ENCODE measurements at places on chromosomes 16 and 17.

DNA sequence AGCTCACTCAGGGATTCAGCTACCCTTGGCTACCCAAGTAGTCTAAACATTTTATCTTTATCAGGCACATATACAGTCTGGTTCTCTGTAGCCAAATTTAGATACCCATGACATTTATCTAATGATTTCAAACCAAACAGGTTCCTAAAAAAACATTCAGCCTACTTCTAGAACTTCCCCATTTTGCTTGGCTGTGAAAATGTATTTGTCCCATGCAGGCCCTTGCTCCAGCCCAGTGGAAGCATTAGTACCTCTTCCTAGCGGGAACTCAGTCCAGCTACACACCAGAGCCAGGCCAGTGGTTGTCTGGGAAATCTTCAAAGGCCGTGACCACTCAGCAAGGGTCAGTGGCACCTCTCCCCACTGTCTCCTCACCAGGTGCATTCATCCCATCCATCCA lies 26.2 kb upstream of the NAGLU start:
- no peak for DNase-seq

DNA sequence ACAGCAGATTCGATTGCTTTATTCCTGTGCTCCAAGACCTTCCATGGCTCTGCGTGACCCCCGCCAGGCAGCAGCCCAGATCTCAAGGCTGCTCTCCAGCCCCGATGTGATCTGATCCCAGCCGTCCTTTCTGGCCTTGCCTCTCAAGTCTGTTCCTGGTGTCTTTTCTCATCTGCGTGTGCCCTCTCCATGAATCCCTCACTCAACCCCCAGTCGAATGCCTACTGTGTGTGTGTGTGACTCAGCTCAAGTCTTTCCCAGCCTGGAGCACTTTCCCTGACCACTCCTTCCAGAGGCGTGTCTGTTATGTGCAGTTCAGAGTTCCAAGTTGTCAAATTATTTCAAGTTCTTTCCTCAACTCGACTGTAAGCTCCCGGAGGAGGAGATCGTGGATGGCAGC lies 64.0 kb downstream of the MRM1 start:
- DNase-seq, result no peak

- DNase-seq, result no peak
Observed at GRCh38 chr17:36929851-36930582, 7.3 kb upstream of the LHX1 start.

- no peak for DNase-seq
Observed at GRCh38 chr16:15970202-15970601, 20.8 kb downstream of the ABCC1 start.

GRCh38 chr16:78493573-78493972 lies 394.1 kb downstream of the WWOX start:
- DNase-seq, result no peak

DNA sequence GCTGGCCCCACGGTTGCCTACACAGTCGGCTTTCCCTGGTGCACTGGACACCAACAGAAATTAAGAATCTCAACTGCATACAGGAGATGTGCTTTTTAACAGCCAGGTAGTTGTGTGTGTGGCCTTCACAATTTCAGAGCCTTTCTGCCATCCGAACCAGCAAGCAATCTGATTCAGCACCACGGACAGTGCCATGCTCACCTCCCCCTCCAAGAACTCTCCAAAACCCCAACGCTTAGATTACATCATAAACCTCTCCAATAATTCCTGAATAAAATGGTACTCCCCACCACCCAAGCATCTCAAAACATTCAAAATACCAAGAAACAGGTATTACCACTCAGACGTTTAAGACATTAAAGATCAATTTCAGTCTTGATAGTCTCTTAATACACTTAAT lies 31.8 kb downstream of the USP7 start:
- DNase-seq, result peak; percentile 54

- peak; percentile 61 for DNase-seq
Observed at GRCh38 chr17:68777243-68777855, 176.2 kb upstream of the FAM20A start.

DNA sequence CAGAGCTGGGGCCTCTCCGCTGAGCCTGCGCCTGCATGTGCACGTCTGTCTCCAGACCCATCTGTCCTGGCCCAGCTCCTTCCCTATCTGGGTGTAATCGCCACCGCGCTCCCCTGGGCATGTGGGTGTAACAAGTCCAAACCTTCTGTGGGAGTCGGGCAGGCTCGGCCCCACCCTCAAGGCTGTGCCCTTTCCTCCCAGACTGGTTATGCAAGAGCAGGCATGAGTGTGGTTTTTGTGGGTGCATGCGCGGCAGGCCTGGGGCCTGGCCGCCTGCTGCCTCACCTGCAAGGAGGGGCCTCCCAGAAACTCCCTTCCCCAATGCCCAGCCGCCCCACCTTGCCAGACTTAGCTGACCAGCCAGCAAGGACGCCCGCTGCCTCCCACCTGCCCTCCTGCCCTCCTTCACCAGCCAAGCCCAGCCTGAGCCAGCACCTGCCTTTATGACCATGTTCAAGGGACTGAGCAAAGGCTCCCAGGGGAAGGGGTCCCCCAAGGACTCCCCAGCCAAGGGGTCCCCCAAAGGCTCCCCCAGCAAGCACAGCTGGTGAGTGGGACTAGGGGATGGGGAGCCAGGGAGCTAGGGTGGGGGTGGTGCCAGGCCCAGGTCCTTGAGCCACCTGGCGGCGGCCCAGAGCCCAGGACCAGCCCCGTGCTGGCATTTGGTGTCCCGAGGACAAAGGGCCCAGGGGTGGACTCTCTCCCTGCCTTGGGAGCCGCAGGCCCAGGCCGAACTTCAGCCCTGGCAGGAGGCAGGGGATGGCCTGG lies at the start of gene EVPLL:
Gene EVPLL, plus strand, starts transcription at position 342 of the 768 bp plus-strand sequence. CDS start 3,160 bp downstream, outside the sequence.
- DNase-seq, result no peak

- DNase-seq, result no peak
Observed at GRCh38 chr16:24580665-24581064, 41.3 kb downstream of the RBBP6 start.

- DNase-seq, result no peak
Observed at GRCh38 chr16:31700200-31700529, 172.5 kb downstream of the AHSP start.

DNA sequence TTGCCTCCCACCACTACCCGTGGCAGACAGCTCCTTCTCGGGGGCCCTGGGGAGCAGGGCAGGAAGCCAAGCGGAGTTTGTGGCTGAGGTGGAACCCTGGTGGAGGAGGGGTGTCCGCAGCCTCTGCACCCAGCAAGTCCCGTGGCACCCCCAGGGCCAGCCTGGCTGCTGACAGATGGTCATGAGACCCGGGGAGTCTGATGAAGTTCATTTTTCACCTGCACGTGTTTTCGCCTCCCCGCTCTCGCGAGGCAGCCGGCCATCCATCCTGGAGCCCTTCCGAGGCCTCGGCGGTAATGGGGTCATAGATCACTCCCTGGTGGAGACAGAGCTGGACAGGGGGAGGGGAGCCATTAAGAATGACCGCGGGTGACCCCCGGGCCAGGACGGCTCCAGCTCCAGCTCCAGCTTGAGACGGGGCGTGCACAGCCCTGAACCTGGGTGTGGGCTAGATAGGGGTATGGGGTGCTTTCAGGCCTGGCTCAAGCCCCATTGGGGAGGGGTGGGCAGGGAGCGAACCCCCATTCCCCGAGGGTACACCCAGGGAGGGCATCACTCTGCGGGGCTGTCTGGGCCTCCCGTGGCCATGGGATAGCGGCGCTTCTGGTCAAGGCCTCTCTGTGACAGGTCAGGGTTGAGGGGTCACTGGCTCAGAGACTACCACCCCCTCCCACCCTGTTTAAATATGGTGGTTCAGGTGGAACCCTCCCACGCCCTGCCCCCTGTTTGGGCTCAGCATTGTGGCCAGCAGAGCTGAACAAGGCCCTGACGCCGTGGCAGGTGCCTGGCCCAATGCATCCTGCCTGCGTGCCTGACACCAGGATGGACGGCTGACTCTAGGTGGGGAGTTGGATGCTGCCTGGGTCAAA lies 227.4 kb upstream of the GSE1 start:
- DNase-seq, result no peak

GRCh38 chr17:40442392-40443195 lies 656 bp upstream of the IGFBP4 start:
- no peak for DNase-seq

DNA sequence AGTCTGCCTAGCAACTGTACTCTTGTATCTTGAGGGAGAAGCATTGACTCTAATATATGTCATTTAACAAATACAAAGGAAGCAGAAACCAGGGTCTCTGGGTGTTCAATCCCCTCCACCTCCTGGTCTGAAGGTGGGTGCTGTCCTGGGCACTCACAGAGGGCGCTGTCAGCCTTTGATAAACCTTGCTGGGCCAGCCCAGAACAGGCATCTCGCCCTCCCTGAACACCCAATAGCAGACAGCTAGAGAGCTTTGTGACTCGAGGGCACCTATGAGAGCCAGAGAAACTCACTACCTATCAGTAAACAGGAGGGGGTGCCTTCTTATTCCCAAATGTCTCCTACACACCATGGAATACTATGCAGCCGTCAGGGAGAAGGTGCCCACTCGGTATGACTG lies 6.4 kb upstream of the PIPOX start:
- DNase-seq, result no peak

DNA sequence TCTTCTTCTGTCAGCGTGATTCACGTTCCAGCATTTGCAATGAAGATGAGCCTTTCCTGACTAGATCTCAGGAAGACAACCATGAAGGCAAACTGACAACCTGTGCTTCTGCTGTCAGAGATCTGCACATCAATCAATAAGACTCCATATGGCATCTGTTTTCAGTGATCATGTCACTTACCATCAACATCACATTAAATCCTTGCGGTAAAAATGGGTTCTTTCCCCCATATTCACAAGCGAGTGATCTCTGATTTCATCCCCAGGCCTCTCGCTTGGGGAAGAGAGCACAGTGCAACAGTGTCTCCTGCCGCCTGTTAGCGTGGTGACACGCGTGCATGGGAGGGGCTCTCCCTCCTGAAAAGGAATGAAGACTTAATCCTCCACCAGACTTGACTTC lies 11.1 kb downstream of the NACA2 start:
- DNase-seq, result no peak

- no peak for DNase-seq
Observed at GRCh38 chr16:25390761-25391160, 133.1 kb upstream of the ZKSCAN2 start.

DNA sequence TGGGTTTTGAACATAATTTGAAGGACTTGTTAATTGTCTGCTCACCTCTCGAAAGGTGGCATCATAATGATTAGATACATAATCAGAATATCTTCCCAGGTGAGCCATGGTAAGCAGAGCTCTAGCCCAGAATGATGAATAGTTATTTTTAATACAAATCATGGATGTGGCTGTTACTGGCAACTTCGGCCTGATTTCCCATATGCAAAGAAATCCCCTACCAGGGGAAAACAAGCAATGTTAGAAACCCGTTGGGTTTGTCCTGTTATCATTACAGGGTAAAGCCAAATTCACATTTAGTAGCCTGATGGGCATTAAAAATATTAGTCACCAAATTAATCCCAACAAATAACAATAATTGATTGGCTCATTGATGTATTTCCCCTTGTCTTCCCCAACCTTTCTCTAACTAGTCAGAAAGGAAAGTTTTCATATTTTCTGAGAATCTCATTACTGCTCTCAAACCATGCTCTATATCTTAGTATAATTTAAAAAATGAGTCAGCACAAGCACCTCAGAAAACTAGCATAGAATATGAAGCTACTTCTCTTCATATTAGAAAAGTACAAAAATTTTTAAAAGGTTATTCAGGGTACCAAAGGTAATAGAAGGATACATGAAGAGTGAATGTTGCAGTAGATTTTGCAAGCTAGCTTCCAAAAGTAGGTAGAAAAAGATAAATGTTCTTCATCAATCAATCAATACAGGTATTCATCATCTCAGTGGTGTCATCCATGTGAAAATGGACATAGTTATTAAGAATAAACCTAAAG lies 5.0 kb downstream of the STAT5B start:
- no peak for DNase-seq

DNA sequence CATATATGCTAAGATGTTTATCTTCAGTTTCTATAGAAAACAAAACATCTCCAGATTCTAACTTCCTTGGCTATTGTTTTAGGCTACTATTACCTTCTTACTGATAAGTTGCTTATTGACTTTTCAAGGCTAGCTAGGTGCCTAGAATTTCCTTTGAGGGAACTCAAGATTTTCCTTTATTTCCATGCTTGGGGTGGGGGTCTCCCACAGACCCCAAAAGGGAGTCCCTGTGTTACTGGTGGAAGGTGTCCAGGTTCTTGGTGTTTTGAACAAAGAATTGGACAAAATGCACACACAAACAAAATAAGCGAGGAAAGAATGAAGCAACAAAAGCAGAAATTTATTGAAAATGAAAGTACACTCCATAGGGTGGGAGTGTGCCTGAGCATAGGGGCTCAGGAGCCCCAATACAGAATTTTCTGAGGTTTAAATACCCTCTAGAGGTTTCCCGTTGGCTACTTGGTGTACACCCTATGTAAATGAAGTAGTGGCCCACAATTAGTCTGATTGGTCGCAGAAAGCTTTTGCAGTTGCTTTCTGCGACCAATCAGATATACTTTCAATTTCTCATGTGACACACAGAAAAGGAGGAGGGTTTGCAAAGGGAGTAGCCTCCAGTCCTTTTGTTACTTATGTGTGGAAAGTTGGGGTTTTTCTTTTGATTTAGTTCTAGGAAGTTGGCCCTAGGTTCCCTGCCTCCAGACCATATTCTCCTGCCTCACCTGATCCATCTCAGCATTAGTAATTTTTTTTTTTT lies 67.5 kb downstream of the MARF1 start:
- DNase-seq, result no peak

- no peak for DNase-seq
Observed at GRCh38 chr17:62724398-62725146, 83.5 kb downstream of the MARCHF10 start.

GRCh38 chr16:55009581-55009980 lies 78.9 kb downstream of the IRX5 start:
- no peak for DNase-seq

- no peak for DNase-seq
Observed at GRCh38 chr16:14056970-14057369, 14.1 kb upstream of the MRTFB start.

- DNase-seq, result no peak
Observed at GRCh38 chr17:40153603-40154236, 13.4 kb downstream of the CASC3 start.

DNA sequence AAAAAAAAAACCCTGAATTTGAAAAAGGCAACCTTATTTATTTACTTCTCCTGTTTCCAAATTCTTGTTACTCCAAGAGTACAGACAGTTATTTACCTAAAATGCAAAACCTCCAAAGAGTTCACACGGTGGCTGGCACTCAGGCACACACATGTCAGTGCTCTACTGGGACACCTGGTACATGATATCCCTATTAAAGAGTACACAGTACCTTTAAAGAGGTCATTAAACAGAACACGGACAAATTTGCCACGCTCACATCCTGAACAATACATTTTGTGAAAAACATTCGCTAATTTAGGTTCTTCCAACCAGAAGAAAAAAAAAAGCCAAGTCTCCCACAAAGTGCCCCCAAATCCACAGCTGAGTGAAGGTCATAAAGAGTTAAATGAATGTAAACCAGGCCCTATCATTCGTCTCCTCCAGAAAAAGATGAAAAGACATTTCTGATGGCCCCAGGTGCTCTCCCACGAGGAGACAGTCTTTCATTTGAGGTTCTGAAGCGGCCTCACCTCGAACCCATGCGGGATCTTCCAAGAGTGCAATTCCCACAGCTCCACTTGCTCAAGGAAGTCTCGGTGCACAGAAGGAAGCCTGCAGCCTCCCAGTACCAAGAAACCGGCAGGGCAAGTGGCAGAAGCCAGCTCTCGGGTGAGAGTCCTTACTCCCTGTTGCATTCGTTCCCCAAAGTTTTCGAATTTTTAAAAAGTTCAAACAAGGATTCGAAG lies 993 bp downstream of the ERN1 start:
- DNase-seq, result no peak

- no peak for DNase-seq
Observed at GRCh38 chr17:12794919-12795532, 5.7 kb downstream of the ARHGAP44 start.
